ENCODE measurements at places on chromosomes 2 and 18. TPM values are rescaled to one million over a fixed set of nuclear protein-coding genes. Genes with fewer than 3 reads are reported as not detected.
A peak's percentile ranks its signal among the peaks of the same experiment; 100 is the strongest.

DNA sequence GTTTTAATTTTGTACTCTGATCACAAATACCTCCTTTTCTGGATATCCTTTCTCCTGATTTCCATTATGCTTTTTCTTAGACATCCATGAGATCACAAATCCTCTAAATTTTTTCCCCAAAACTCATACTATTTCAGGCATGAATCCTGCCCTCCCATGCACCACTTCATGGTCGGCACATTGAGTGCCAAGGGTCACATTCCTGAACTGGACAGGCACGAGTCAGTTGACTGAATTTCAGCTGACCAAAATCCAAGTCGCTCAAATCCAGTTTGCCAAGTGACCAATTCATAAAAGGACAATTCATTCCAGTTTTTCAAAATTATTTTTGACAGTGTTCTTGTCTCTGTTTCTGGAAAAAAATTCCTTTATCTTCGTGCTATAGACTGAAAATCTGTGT is 22.1 kb downstream of the DYNAP start:
- DNase-seq: no peak

DNA sequence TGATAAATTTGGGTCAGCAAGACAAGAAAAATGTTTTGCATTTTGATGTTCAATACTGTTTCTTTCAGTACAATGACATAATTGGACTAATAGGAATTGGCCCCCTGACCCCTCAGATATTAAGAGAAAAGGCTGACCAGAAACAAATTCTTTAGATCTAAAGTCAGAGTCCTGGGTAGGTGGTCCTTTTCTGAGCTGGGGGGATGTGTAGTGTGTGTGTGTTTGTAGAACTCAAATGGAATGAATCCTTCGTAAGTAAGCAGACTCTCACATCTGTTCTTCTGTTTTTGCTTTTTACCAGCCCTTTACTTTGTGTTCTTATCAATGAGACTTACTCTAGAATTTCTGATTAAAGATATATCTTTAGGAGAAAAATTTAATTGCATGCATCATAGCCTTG is 327.7 kb downstream of the TGIF1 start:
- DNase-seq: no peak

- peak; percentile 17 for DNase-seq
Measured at GRCh38 chr2:196249860-196250259, 78.5 kb upstream of the STK17B start.

- DNase-seq: no peak
Measured at GRCh38 chr2:127650041-127650784, 4.3 kb downstream of the GPR17 start.

DNA sequence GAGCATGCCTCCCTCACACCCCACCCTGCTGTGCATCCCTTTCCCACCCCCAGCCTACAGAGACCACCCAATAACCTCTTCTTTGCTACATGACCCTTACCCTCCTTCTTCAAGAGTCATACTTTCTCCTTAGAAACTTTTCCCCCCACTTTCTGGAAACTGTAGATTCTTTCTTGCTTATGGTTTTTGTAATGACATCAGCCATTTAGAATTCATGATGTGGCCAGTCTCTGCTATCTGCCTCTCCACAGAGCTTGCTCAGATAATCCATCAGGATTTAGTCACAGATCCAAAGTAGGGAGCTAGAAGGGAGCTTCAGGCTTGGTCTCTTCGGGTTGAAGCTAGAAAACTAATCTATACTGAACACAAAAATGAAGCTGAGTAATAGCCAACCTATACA is 36.5 kb downstream of the GALM start:
- no peak for DNase-seq

- no peak for DNase-seq
Measured at GRCh38 chr2:47735136-47735869, 47.6 kb upstream of the MSH6 start.

GRCh38 chr2:222427646-222428301 is 3.4 kb downstream of the SGPP2 start:
- DNase-seq: no peak

- DNase-seq: no peak
Measured at GRCh38 chr2:101521487-101521886, 46.6 kb upstream of the RFX8 start.

GRCh38 chr2:189217541-189217940 is 38.0 kb upstream of the COL5A2 start:
- peak; percentile 19 for DNase-seq

- no peak for DNase-seq
Measured at GRCh38 chr2:138086576-138086975, 122.3 kb downstream of the HNMT start.

DNA sequence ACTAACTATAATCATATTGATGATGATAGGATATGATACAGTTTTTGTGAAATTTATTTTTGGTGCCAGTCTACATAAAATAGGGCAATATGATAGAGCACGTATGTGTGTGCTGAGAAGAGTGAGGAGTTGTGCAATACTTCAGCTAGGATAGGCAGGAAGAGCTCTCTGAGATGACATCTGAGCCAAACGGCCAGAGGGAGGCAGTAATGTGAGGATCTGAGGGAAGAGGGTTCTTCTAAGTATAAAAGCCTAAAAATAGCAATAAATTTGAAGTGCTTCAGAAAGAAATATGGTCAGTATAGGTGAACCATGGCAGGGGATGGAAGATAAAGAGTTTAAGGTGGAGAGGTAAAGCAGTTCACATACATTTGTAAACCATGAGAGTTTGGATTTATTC is 102.5 kb downstream of the OLA1 start:
- no peak for DNase-seq

DNA sequence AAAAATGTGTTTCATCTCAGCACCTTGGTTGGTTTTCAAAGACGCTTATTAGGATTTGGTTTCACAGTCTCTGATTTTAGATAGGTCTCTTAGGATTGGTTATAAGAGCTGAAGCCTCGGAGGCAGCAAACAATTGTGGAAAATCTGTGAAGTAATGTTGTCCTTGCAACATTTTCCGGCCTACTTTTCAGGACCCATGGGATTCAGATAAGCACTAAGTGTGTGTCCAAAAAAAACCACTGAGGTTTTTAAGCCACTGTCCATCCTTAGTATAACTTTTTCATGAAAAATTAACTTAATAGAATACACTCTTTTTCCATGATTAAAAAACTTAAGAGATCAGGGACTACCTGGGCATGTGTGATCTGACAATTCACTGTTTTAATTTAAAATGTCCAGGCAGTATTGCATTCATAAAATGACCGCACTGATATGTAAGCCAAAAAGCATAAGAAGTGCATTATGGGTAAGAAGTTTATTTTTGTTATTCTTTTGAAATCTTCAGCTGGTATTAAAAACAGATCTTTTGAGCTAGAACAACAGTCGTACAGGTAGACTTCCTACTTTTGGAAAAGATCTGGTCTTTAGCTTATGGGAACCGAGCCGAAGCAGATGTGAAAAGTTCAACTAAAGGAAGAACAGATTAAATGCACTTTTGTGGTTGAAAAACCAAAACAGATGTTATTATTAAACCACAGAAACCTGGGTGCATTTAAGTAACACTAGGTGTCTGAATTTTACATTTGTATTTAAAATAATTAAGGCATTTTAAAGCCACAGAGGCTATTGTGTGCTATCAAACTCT is 479.4 kb upstream of the ZEB2 start:
- DNase-seq: no peak

DNA sequence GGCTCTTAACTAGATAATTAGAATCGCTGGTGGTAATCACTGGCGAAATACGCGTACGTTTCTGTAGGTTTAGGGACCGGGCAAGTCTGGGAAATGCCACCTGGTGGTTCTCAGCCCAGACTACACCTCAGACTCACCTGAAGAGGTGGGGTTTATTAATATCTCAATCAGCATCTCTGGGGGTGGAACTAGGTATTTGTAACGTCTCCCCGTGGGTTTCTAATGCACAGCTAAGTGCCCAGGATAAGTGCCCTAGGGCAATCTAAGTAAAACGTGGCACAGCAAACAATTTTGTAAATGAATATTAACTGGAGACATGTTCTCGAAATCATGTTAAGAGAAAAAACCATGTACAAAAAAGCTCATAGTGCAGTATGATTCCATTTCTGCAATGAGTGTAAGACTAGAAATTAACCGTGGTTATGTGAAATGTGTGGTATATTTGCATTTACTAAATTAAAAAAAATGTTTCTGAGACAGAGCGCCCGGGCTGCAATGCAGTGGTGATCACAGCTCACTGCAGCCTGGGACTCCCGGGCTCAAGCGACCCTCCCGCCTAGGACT is 760 bp upstream of the CNOT11 start:
- DNase-seq: peak; percentile 31

- no peak for DNase-seq
Measured at GRCh38 chr18:62464266-62464665, 58.6 kb upstream of the ZCCHC2 start.

GRCh38 chr2:157432475-157433106 is 11.3 kb downstream of the CYTIP start:
- no peak for DNase-seq

DNA sequence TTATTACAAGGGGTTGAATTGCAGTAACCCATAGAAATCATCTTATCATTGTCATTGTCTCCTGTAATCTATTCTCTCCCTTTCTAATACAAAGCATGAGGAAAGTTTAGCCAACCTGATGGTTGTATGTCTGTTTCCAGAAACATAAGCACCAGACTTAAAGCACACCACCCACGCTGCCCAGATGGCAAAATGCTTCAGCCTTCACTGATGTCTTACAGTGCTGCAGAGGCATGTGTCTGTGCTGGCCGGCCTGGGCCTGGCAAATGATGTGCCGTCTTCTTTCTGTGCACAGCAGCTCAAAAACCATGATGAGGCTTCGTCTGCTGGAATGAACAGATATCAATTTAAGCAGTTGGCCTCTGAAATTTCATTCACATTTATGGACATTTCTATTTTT is 443.0 kb upstream of the RGPD4 start:
- no peak for DNase-seq

DNA sequence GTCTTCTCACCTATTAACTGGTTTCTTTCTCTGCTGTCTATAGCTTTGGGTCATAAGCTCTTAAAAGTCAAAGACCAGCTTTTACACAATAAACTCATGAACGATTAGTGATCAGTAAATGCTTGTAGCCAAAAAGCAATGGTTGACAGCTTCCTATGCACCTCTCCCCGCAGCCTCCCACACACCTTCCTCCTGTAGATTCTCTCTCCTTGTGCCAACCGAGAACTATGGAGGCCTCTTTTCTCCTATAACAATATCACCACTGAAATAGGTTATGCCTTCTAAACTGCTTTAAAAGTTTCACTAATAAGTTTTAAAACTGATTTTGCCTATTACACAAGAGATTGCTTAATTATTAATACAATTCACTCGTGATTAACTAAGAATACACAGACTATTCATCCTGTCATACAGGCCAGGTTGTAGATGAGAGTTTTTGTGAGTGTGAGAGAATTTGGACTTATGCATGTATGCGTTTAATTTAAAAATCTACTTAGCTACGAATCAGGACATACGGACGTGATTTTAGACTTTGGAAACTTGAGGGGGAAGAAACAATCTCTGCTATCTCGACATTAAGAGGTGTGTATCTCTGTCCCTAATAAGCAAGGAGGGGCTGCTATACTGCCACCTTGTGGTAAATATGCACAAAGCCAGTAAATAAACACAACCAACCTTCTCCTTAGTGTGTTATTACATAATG is 229.1 kb upstream of the RBBP8 start:
- DNase-seq: peak; percentile 79

DNA sequence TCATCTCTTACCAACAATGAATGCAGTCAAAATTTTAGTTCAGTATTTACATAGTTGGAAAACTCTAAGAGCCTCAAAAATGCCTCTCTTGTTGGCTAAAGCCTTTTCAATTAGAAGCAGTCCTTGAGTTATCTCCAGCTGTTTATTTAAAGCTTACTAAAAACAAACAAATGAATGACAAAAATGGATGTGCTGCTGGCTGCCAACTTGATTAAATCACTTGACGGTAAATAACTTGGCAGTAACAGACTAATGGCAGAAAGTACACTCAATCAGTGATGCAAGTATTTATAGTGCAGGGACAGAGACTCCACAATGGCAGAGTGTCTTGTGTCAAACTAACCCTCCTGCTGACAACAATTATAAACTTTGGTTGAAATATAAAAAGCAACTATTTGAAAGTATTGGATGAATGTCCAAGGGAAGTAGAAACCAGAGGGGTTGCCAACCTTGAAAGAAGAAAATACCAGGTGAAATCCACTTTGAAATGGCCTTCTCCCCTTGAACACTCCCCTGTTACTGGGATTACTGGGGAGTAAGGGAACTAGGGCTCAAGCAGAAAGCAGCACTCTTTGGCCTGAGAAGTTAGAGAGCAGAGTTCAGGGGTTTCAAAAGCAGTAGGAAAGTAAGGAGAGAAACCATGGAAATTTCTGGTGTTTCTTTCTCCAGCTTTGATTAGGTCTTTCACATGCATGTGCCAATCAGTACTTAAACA is 245.2 kb upstream of the SPHKAP start:
- DNase-seq: no peak

DNA sequence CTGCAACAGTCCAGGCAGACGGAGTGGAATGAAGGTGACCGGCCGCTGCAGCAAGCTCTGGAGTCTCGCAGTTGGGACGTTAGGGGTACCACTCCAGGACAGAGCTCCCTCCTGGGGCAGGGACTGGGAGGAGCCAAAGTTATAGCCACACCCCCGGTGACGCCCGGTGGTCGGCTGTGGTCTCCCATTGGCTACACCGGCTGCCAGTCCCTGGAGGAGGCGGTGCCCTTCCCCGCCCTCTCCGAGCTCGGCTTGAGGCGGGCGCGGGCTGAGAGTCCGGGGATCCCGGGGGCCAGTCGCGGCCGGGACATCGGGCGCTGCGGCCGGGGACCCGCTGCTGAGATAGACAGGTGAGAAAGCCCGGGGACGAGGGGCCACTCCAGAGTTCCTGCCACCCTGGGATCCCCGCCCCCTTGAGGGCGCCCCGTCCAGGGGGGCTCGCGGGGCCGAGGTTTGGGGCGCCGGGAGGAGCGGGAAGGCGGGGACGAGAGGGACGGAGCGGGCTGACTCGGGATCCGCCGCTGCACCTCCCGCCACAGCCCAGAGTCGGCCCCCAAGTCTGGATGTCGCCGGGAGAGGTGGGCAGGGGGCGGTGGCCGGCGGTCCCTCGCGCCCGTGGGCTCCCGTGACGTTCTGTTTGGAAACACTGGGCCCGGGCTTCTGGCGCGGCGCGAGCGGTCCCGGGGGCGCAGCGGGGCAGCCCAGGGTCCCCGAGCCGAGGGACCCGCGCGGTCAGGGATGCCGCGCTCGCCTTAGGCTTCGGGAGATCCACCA is at the start of gene PLEKHH2:
TSS of gene PLEKHH2 (plus strand) at position 231 of the 774 bp plus-strand sequence. CDS start 7,414 bp downstream, outside the sequence.
- peak; percentile 100 for DNase-seq

- no peak for DNase-seq
Measured at GRCh38 chr2:86011449-86011941, 94.2 kb downstream of the POLR1A start.

- DNase-seq: no peak
Measured at GRCh38 chr2:12979066-12979465, 262.3 kb downstream of the TRIB2 start.

Gene ANKRD29
- not detected for polyA plus RNA-seq

Gene FLACC1
- polyA plus RNA-seq: 0.20 TPM

Gene CHPF
- polyA plus RNA-seq: 32.1 TPM

Gene ZFAND2B
- polyA plus RNA-seq: 33.3 TPM

Gene DSG4
- not detected for polyA plus RNA-seq

Gene ATP6V1B1
- not detected for polyA plus RNA-seq

Gene TNFAIP6
- polyA plus RNA-seq: not detected

Gene SLC30A3
- 2.3 TPM for polyA plus RNA-seq

Gene HOXD9
- not detected for polyA plus RNA-seq

Gene SIGLEC15
- not detected for polyA plus RNA-seq
